ENCODE measurements at places on chromosomes 1 and 21.

GRCh38 chr1:61318319-61319125 is 236.2 kb downstream of the NFIA start:
- DNase-seq: no peak

DNA sequence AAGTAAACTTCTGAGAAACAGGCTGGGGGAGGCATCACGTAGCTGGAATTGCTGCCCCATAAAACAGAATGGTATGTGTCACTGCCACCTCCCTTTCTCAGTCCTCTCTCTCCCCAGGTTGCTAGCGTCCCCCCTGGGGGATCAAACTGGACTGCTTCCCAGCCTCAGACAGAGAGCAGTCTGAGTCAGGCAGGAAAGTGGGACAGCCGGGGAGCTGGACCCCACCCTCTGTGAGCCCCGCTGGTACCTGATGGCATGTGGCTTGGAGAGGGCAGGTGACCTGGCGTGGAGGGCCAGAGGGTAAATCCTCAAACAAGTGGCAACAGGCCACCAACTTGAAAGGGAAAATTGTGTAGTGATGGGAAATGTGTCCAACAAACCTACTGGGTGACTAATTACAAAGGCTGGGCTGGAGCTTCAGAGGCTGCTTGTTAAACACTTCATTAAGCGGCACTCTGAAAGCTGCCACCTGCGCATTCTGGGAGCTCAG is 1.0 kb upstream of the SFN start:
- no peak for DNase-seq

DNA sequence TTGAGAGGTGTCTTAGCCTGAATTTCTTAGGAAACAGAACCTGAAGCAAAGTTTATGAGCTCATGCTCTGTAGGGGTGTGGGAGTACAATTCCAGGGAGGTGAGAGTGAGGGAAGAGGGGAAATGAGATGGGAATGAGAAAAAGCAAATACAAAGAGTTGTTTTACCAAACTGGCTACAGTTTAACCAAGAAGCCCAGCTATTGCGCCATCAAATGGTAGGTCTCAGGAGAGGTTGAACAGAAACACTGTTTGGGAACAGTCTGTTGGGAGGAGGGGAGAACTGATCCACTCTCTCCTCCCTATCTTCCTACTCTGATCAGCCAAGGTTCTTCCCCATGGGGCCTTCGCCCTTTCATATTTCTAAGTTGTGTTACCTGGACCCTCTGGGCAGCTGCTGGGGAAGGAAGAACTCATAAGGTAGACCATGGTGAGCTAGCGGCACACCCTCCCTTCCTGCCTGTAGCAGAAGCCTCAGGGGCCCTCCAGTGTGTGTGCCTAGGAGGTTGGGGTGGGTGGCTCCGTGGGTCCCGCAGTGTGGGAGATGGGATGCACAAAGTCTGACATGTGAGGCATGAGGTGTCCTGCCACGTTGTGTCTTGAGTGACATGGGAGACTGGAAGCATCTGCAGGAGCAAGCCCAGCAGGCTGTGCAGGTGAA is 120.5 kb downstream of the UCK2 start:
- DNase-seq: no peak

DNA sequence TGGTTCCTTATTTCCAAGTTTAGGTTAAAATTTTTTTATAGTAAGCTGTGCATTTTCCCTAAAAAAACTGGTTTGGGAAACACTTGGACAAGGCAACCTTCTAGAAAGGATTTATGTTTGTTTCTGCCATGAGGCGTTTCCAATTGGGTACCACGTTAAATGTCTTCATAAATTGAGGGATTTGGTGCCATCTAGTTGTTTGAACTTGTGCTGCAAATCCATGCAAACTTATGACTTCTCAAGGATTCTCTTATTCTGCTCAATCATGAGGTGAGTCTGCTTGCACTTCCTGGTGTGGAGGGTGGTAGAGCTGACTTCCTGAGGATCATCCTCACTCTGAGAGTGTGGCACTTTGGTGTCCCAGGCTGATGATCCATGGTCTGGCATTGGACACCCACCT is 123.3 kb downstream of the PCNX2 start:
- DNase-seq: no peak

DNA sequence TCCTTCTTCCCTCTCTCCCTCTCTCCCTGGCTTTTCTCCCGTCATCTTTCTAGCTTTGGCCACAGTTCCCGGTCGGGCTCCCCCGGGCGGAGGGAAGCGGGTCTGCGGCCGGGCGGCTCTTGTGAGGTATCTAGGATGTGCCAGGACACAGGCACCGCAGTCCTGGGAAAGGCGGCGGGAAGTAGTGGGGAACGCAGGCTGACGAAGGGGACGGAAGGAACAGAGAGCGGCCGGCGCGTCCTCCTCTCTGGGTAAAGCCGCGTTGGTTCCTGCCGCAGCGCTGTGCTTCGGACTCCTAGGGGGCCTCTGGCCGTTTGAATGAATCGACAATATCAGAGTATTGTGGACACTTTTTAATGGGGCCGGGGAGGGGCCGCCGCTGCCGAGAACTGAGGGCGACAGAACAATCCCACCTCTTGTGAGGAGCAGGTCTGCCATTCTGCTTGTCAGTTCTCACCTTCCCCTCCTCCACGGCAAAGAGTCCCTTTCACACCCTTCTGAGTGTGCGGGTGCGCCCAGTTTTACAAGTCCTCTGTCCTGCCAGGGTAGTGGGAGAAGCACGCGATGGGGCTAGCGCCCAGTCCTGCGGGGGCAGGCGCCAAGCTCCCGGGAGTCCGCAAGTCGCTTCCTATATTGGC is 1.2 kb upstream of the LHX9 start:
- no peak for DNase-seq

GRCh38 chr1:118914379-118915161 is 73.6 kb downstream of the TBX15 start:
- no peak for DNase-seq

DNA sequence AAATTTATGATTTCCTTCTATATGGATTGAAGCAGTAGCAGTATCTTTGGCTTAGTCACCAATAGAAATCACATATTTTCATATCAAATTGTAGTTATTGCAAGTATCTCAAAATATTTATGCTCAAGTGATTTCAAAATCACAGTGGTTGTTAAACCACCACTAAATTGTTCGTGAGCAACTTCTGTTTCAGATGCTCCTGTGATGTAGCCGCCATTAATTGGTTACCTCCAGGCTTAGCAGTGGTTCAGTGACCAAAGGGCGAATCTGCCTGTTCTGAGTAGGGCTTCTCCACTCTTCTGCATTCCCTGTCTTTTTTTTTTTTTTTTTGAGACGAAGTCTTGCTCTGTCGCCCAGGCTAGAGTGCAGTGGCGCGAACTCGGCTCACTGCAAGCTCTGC is 1.9 kb upstream of the CNKSR1 start:
- DNase-seq: no peak

DNA sequence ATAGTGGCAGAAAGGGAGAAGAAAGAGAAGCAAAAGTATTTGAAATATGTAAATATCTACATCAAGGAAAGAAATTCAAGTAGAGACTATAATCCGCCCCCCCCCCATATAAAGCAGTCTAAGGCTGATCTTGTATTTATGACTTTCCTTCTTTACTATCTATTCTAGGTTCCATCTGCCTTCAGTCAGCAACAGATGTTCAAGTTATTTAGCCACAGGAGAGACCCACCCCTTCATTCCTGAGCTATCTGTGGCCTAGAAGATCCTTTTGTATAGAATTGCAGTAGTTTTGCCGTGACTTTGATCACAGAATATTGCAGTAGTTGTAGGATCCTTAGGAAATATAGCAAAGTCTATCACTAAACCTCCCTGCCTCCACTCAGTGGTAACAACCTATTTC is 10.7 kb upstream of the BSDC1 start:
- DNase-seq: no peak

DNA sequence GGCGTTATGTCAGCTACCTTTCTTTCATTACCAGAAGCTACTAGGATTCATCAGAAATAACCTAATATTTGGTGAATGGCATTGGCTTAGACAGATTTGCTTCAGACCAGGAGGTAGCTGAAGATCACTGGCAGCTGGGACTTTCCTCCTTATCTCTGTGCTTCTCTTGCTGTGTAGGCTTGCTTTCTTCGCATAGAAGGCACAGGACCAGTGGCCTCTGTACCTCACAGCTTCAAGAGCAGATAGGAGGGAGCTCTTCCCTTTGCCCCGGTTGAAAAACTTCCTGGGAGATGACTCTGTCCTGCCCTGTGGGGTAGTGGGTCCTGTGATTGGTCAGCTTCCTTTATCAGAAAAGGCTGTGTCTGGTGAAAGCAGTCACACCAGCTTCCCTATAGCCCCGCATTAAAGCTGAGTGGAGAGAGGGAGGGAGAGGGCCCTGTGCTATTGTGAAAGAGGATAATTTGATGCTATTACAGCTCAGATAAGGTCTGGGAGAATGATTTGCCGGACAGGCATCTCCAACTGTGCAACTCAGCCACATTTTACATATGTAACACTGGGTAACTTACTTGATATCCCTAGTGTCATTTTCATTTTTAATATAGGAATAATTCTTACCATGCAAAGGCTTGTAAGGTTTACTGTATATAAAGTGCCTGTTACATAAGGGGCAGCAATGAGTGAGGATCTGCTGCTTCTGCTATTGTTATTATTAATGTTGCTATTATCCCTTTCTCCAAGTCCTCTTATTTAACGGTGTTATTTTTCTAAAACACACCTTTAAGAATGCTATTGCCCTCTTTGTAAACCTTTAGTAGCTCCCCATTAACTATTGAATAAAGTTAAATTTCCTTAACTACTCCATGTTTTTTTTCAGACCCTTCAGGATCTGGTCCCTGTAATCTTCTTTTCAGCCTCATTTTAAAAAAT is 31.6 kb downstream of the OSBPL9 start:
- DNase-seq: no peak

DNA sequence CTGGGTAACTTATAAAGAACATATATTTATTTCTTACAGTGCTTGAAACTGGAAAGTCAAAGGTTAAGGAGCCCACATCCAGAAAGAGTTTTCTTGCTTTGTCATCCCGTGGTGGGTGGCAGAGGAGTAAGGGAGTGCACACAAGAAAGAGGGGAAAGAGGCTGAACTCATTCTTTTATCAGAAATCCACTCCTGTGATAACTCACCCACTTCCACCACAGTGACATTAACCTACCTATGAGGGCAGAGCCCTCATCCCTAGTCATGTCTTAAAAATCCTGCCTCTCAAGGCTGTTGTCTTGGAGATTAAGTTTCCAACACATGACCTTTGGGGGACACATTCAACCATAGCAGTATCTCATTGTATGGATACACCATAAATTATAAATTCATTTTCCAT is 32.5 kb upstream of the RGS4 start:
- DNase-seq: no peak

GRCh38 chr1:38344716-38345115 is 298.1 kb upstream of the POU3F1 start:
- no peak for DNase-seq

DNA sequence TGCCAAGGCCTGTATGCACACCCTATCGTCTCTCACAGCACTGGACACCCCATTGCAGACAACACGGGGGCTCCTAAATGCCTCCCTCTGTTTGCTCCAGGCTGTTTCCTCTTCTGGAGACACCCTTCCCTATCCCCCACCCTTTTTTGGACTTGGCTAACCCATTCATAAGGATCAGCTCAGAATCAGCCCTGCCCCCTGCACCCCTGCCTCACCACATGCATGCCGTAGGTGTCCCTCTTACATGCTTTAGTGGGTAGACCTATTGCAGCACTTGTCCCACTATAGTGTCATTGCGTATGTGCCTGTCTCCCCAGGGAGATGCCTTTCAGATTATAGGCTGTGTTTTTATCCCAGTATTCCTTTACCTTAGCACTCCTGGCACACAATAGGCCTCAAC is 30.9 kb downstream of the OPTC start:
- DNase-seq: no peak

DNA sequence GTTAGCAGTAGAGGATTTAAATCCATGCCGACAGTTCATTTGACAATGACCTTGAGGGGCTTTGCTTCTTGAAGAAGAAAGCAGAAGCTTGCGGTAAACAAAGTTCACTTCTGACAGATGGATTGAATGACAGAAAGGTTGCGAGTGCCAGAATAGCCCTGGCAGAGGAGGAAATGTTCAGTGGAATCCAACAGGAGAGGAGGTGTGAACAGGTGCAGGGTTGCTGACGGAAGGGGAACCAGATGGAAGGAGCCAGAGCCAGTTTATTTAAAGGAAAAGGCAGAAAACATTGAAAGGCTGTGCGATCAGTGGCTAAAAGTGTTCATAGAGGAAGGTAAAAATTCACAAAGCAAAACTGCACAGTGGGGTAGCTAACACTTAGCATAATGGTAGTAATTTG is 141.0 kb downstream of the SDCCAG8 start:
- DNase-seq: no peak

GRCh38 chr1:33878392-33878791 is 14.5 kb downstream of the HMGB4 start:
- no peak for DNase-seq

Measured in mesothelial cell of epicardium (in vitro differentiated cells).